ENCODE measurements at places on chromosomes 2 and 18.

DNA sequence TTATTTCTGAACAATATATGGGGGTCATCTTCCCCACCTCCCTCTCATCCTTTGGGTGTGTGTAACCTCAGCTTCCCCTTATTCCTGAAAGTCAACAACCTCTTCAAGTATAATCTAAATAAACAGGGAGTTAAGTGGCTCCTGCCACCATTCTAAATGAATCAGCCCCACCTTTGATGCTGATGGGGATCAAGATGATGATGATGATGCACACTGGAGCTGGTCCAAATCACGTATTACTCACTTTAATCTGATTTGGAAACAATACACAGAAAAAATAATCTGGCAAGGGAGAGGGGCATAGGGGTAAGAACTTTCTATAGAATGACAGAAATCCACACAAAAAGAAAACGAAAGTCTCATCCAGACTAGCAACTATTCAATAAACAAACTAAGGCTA, 7.1 kb downstream of the ACVR1 start:
- DNase-seq = no peak

GRCh38 chr2:11709293-11709692, 37.1 kb upstream of the LPIN1 start:
- no peak for DNase-seq

- DNase-seq = no peak
Observed at GRCh38 chr18:57660961-57661360, 39.3 kb upstream of the NARS1 start.

DNA sequence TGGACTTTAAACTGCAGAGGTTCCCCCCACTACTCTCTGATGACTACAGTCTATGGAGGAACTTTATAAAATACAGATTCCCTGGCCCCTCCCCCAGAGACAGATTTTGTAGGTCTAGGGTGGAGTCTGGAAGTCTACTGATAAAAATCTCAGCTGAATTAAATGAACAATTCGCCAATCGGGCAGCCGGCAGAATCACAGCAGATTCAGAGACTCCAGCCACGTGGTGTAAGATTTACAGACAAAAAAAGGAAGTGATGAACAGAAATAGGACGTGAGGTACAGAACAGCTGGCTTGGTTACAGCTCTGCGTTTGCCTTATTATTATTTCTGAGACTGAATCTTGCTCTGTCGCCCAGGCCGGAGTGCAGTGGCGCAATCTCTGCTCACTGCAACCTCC, 21.4 kb upstream of the MTA3 start:
- DNase-seq = no peak

- DNase-seq = no peak
Observed at GRCh38 chr2:70674636-70675430, 93.2 kb downstream of the ADD2 start.

GRCh38 chr18:49861659-49862058, 48.3 kb upstream of the ACAA2 start:
- DNase-seq = no peak

DNA sequence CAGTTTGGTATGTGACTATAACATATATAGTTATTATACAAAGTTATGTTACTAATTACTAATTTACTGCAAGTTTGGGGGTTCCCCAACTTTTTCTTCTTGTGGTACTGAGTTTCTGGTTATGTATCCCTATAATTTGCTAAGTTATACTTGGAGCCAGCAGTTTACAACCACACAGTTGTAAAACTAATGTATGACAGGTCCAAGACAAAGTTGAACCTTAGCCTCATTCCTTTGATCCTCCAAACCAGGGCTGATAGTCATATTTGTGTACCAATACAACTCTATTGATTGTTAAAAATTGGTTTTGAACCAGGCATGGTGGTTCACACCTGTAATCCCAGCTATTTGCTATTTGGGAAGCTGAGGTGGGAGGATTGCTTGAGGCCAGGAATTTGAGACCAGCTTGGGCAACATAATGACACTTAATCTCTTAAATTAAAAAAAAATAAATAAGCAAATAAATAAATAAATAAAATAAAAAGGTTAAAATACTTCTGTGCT, 24.3 kb downstream of the RELCH start:
- DNase-seq = no peak

GRCh38 chr18:26792661-26793060, 72.8 kb downstream of the AQP4 start:
- no peak for DNase-seq

Data from lung (tissue), 17 donors.